Activated CD8-positive, alpha-beta T cell treated with anti-CD3 and anti-CD28 coated beads, Interleukin-2, amount 10 ng/mL, durations not matched to agents 7 days and 5 days (primary cell): ENCODE measurements at places on chromosomes 13 and 19. TPM values are rescaled to one million over a fixed set of nuclear protein-coding genes. Genes with fewer than 3 reads are reported as not detected.

DNA sequence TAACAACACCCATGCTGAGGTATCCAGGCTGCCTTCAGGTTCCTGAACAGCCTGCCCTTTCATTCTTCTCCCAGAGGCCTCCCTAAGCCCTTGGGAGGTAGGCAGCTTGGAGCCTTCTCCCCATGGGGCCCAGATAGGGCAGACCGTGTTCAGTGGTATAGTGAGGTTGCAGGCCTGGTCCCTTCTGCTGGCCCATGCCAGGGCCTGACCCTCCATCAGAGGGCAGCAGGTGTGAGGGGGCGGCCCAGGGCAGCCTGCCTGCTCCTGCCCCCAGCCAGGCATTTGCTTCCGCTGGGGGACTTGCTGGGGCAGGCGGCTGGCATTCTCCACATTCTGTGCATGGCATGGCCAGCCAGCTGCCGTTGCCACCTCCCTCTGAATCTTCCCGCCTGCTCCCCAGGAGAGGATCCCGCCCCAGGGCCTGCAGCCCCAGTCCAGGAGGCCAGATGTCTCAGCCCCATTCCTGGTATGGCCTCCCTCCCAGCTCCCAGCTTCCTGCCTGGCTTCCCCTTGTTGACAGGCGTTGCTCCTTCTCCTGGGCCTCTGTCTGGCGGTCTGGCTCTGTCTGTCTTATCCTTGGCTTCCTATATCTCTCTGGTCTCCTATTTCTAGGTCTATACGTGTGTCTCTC, 8.9 kb downstream of the CIC start:
- no peak for DNase-seq
- H3K4me1 ChIP-seq: peaks cover 68% of the 10 kb centered on the region
- peaks cover 37% of the 10 kb centered on the region for H3K36me3 ChIP-seq

DNA sequence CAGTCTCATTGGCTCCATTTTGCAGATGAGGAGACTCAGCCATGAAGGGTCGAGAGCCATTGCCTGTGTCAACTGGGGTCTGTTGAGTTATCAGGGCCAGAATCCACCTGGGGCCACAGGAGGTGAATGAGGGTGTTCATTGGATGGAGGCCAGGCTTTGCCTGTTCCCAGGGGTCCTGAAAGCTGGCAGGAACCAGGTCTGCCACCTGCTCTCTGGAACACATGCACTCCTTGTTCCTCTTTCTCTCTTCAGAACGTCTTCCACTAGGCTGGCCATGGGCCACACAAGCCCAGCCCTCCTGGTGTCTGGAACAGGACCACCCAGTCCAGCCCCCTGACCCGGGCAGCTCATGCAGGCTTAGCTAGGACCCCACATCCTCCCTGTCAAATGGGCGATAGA, 21.1 kb downstream of the PPP1R37 start:
- H3K27me3 ChIP-seq: no peaks in the 10 kb centered on the region
- no peak for DNase-seq
- no peaks in the 10 kb centered on the region for H3K36me3 ChIP-seq
- no peak overlapping the region for H3K27ac ChIP-seq
- H3K4me1 ChIP-seq: peaks cover 52% of the 10 kb centered on the region
- no peak overlapping the region for H3K4me3 ChIP-seq

- H3K27me3 ChIP-seq: no peaks in the 10 kb centered on the region
- H3K36me3 ChIP-seq: no peaks in the 10 kb centered on the region
- no peak for DNase-seq
- H3K4me1 ChIP-seq: no peaks in the 10 kb centered on the region
- no peak overlapping the region for H3K4me3 ChIP-seq
Measured at GRCh38 chr19:47663911-47664771, 49.1 kb upstream of the EHD2 start.

- H3K4me1 ChIP-seq: no peaks in the 10 kb centered on the region
- H3K27ac ChIP-seq: no peak overlapping the region
- H3K27me3 ChIP-seq: no peaks in the 10 kb centered on the region
- no peaks in the 10 kb centered on the region for H3K36me3 ChIP-seq
Measured at GRCh38 chr13:79904581-79904980, 423.6 kb downstream of the NDFIP2 start.

DNA sequence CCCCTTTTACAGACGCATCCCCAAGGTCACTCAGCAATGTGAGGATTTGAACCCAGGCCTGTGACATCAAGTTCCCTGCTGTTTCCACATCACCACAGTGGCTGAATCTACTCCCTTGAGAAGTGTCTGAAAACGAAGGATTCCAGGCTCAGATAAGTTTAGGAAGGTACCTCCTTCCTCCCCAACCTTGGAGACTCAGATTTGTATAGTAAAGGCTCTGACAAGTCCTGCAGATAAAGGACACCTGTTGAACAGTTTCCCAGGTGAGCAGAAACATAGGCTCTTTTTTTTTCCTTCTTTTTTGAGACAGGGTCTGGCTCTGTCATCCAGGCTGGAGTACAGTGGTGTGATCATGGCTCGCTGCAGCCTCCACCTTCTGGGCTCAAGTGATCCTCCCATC, 56.4 kb upstream of the PTPRS start:
- H3K27ac ChIP-seq: no peak overlapping the region
- DNase-seq: no peak
- H3K27me3 ChIP-seq: peaks cover 22% of the 10 kb centered on the region
- H3K4me3 ChIP-seq: no peak overlapping the region
- H3K36me3 ChIP-seq: no peaks in the 10 kb centered on the region
- H3K4me1 ChIP-seq: no peaks in the 10 kb centered on the region

DNA sequence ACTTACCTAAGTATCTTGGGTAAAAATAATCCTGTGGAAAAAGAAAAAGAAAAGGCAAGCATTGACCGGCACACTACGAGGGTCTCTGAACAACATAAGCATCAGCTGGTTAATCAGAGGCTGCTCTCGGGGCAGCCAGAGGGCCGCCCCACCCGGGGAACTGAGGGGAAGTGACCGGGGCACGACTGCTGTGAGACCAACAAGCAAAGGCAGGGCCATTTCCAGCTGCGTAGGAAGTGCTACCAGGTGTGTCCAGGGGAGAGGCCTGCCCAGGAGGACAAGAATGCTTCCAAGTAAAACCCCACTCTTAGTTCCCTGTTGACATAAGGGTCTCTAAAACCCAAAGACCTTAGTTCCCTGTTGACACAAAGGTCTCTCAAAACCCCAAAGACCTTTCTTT, 15.9 kb downstream of the GAS6 start:
- H3K27me3 ChIP-seq: peaks cover 12% of the 10 kb centered on the region
- no peak overlapping the region for H3K4me3 ChIP-seq
- no peak for DNase-seq
- no peak overlapping the region for H3K27ac ChIP-seq

DNA sequence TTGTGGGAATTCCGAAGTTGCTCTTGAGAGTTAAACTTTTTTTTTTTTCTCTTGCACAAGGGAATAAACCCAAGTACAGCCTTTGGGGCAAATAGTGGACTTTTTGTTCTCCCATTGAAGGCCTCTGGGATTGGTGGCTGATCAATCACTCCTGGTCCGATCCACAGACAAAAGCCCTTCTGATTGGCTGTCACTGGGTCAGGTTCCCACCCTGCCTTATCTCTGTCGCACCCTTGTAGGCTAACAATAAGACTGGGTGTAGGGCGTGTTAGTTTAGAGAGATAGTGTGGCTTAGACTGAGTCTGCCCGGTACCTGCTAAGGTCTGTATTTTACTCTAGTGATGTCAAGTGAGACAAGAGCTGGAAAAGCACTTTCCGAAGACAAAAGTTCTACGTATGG, 380.8 kb downstream of the NDFIP2 start:
- no peaks in the 10 kb centered on the region for H3K27me3 ChIP-seq
- no peaks in the 10 kb centered on the region for H3K36me3 ChIP-seq
- H3K27ac ChIP-seq: no peak overlapping the region
- DNase-seq: no peak

DNA sequence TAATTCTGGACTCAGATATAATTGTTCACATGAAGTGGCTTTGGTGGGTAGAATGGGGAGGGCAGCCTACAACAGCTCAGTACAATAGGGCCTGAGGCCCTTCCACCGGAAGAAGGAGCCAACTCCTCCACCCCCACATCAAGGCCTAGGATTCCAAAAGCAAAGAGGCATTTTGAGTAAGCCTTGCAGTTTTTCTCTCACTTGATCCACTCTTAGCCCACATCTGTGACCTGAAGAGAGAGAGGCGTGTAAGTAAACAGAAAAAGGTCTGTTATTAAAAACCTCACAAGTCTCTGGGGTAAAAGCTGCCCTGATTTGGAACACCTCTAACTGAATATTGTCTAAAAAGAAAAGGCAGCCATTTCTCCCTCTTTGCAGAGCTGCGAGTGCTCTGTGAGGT, 214.1 kb upstream of the KL start:
- H3K4me1 ChIP-seq: peaks cover 4% of the 10 kb centered on the region
- no peak overlapping the region for H3K4me3 ChIP-seq
- H3K27me3 ChIP-seq: peaks cover 3% of the 10 kb centered on the region
- no peak overlapping the region for H3K27ac ChIP-seq

The ZNF99 gene
- not detected for total RNA-seq

The KIR3DL1 gene
- total RNA-seq: not detected

The MYO1F gene
- 266 TPM for total RNA-seq

The KLHL1 gene
- total RNA-seq: not detected

The IGSF23 gene
- total RNA-seq: not detected
